ENCODE measurements at places on chromosomes 16 and 17.

DNA sequence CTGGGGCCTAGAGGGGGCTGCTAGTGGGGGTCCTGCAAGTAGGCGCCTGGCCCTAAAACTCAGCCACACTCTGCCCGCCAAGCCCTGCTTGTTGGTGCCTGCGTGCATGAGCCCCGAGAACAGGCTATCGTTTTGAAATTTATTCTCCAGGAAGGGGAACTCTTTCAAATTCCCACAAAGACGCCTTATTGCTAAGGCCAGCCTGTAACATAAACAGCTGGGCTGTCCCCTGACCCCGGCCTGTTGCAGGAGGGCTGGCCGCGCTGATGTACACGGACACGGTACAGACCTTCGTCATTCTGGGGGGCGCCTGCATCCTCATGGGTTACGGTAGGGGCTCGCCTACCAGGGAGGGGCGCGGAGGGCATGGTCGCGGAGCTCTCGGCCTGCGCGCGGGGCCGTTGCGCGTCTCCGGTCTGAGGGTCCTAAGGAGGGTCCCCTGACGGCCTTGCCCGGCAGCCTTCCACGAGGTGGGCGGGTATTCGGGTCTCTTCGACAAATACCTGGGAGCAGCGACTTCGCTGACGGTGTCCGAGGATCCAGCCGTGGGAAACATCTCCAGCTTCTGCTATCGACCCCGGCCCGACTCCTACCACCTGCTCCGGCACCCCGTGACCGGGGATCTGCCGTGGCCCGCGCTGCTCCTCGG lies 4.3 kb downstream of the SLC5A2 start:
- DNase-seq = no peak

DNA sequence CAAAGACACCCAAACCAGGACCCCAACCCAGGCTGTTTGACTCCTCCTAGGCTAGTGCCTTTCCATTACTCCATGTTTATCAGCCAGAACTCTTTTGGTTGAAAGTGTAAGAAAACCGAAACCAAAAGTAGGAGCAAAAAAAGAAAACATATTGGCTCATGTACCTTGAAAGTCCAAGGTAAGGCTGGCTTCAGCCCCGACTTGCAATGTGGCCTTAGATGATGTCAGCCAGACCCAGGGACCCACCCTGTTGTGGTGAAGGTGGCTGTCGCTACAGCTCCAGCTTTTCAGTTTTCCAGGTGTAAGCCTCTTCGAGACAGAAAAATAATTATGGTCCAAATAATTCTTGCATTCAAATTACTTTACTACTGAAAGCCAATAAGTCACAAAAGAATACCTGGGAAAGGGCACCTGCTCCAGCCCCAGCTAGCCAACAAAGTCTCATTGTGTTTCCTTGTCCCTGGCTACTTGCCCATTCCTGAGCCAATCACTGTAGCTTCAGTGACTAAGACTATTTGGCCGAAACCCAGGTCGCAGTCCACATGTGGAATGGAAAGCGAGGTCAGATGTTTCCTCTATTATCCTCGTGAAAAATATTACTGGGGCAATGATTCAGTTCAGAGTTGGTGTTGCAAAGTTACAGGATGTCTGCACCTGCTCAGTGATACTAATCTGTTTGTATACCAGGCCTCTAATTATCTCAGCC lies 20.7 kb downstream of the DNAH9 start:
- no peak for DNase-seq

- DNase-seq = peak; percentile 37
Observed at GRCh38 chr17:7997186-7997585, 5.2 kb upstream of the GUCY2D start.

GRCh38 chr17:49822829-49823228 lies 25.0 kb downstream of the TAC4 start:
- DNase-seq = no peak

DNA sequence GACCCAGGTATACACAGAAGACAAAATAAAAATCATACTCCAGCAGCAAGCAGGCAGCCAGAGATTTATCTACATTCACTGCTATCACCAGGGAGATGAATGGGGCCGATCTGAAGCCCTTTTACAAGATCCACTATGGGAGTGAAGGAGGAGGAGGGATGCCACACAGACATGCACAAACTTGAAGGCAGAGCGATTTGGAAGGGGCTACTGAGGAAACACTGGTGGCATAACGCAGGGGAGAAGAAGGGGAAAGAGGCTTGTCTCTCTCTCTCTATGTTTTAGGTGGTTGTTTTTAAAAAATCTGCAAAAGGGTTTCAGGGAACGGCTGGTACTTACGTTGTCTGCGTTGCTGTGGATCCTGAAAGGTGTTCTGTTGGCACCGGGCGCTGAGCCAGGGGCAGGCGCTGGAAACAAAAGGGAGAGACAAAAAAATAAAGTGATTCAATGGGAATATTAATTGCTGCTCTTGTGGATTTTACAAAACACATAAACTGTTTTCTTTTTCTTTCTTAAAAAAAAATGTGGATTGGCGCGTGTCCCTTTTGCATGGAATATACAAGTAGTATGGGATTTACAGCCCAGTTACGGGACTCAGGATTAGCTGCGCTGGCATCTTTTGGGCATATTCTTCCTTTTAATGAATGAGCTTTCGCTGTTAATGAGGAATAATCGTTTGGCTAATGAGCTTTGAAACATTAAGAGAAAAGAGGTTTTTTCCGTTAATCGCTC lies 255.3 kb upstream of the PMFBP1 start:
- no peak for DNase-seq

GRCh38 chr16:14496047-14496770 lies 133.9 kb downstream of the PARN start:
- DNase-seq = no peak

GRCh38 chr17:2436316-2436905 lies 35.6 kb upstream of the MNT start:
- no peak for DNase-seq

GRCh38 chr17:76511668-76512365 lies 10.6 kb upstream of the RHBDF2 start:
- no peak for DNase-seq

- DNase-seq = no peak
Observed at GRCh38 chr17:48628649-48629410, 2.7 kb upstream of the HOXB9 start.

DNA sequence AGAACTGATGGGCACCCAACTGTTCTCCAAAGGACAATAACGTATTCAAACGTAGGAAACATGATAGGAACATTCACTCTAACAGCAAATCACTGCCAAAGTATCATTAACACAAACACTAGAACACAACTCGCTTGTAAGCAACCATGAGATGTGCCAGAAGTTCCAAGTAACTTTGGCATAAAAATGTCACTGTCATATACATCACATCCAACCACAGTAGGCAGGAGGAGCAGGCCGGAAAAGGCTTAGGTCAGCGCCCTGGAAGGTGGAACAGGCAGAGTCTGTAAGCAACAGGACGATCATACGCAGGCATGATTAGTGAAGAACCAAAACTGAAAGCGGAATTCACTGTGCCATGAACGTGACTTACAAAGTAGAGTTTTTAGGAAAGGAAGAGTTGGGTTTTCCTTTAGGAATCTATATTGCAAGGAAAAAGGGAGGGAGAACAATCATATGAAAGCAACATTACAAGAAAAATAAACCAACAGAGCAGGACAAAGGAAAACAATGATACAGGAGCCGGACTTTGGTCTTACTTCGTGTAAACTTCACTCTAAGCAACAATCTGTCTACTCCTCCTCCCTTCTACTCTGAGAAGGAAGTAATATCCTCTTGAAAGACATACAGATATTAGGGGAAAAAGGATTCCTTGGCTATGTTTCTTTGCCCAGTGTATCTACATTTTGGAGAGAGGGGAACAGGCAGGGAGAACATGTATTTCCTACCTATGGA lies 52.3 kb downstream of the YWHAE start:
- DNase-seq = peak; percentile 35

GRCh38 chr17:41667280-41668041 lies 21.2 kb upstream of the EIF1 start:
- no peak for DNase-seq

DNA sequence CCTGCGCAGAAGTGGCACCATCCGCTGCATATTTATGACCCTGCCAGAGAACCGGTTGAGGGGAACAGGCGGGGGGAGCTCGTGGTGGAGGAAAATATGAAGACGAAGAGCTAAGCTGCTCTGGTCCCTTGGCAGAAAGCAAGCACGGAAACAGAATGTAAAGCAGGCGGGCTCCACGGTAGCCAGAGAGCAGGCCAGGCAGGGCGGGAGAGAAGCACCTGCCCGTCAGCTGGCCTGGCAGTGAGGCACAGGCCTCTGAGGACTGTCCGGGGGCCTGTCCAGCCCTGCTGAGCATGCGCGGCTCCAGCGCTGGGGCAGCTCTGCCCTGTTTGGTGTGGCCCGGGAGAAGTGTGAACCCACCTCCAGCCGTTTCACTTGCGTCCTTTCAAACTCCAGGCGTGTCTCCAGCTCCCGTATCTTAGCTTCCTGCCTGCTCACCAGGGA lies 46.7 kb downstream of the PIPOX start:
- DNase-seq = no peak

DNA sequence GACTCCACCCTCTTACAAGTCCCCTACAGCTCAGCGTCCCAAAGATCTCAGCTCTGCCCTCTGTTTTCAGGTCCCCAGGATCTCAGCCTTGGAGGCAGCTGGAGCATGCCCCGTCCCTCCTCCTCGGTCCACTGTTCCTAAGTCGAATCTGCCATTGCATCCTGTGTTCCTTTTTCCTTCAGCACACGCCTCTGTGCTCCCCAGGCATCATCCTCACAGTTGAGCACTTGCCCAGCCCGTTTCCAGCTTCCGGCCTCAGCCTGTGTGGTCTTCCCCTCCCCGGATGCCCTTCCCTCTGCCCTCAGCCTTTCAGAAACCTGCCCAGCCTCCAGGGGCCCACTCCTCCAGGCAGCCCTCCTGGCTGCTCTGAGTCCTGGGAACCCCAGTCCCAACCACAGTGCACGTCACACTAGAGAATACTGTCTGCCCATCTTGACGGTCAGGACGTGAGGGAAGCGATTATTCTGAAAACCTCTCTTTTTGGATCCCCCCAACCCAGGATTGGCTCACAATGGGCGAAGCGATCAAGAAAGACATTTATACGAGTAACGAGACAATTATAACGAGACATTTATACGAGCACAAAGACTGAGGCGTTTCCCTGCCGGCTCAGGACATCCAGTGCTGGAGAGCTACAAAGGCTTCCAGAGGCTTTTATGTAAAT lies 41.4 kb downstream of the RPH3AL start:
- DNase-seq = no peak

- no peak for DNase-seq
Observed at GRCh38 chr16:75433732-75434413, 570 bp upstream of the CFDP1 start.

DNA sequence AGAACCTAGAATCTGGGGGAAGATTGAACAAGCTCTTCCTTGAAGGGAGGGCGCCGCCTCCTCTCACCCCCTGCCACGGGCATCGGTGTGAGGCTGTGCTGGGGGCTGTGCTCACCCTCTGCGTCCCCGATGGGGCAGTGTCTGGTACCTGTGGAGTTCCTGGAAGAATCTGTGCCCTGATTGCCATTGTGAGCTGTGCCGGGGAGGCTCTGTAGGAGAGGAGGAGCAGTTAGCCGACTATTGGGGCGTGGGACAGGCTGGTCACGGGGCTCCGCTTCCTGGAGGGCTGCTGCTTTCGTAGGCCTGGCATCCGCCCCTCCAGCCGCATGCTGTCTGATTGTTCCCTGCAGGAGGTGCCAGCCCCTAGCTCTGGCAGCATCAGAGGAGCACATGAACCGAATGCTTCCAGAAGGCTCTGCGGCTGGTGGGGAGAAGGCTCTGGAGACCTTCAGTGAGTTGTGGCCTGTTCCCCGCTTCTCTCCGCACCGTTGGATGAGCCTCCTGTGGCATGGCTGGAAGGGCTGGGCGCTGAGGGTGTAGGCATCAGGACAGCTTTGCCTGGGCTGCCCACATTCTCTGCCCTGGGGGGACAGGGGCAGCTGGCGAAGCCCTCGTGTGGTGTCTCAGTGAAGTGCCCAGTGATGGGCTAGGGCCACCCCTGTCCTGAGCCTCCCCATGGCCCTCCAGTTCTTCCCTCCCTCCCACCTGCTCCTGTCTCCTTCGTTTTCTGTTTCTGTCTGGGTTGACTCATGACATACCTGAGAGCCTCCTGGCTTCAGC lies 86.9 kb downstream of the SEC14L1 start:
- no peak for DNase-seq

GRCh38 chr16:72542102-72542501 lies 370.1 kb upstream of the PMFBP1 start:
- no peak for DNase-seq

DNA sequence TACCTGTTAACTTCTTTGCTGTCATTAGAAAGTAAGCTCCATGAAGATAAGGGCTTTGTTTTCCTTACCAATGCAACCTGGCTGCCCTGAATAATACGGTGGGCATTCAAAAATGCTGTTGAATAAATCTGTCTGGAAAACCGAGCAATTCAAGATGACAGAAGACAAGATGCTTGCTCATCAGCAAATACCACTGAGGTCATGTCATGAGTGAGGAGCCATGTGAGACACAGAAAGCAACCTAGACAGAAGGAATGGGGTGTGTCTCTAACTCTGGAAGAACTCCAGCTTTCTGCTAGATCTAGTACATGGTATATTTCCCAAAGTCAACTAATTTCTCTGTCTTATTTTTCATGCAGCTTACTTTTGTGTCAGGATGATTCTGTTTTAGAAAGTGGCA lies 64.2 kb downstream of the STH start:
- no peak for DNase-seq
